ENCODE measurements at places on chromosomes 11 and 22.

GRCh38 chr11:120501976-120502755, 9.4 kb upstream of the GRIK4 start:
- DNase-seq: no peak

DNA sequence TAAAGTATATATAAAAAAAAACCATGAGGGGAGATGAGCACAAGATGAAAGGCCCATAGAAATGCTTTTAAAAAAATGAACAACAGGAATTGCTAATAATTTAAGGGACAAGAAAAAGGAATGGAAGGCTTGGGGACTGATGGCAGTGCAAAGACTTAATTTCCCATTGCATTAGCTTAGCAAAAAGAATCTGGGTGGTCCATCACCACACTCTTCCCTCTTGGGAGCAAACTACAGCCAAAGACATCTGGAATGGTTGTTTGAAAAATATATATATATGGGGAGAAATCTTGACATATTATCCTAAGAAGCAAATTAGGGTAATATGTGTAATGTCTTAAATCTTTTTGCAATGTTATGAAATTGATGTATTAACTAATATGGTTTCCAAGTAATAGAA, 727.1 kb downstream of the METTL15 start:
- no peak for DNase-seq

DNA sequence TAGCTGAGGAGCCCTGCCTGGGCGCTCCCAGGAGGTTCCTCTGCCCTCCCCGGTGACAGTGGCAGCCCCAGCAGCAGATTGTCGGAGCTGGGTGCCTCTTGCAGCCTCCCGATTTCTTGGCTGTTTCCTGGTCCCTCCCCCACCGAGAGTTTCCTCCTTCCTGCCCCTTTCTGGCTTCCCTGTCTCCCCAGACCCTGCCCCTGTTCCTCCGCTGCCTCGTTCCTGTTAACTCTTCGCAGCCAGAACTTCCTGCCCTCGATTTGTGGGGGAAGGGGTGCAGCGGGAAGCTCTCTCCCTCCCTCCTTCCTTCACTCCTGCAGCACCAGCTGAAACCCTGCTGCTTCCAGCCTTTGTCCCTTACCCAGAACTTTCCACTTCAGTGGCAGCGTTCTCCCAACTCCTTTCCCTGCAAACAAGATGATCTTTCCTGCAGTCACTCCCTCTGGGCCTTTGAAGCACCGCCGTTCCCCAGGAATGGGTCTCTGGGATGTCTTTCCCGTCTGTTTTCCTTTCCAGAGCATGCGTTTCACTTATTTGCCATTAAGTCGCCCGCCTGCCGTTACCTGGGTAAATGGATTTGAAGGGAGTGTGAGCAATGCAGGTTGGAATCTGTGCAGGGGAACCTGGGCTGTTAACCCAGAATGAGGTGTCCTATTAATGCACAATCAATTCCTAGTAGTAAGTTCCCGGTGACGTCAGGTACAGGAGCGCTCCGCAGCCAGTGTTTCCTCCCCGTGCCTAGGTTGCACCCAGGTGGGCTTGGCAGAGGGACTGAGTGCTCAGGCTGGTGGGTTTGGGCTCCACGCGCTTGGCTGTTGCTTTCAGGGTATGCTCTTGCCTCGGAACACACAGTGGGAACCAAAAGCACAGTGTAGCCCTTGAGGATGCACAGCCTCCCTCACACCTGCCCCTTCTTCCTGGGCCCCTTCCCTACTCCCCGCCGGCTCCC, 4.3 kb downstream of the GRK2 start:
- DNase-seq: no peak

DNA sequence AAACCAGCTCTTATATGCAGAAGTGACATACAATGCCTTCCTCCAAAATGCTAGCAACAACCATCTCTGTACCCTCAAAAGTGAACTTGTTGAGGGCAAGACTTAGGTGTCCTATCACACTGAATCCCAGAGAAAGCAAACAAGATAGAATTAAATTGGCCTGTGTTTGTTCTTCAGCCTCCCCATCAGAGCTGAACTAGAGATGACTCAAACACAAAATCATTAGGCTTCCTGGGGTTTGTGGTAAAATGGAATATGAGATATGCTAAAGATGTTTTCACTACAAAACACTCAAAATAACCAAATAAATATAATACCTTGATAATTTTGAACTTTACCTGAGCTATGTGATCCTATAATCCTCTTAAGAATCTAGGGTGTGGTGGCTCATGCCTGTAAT, 31.6 kb downstream of the ZNF214 start:
- DNase-seq: no peak

DNA sequence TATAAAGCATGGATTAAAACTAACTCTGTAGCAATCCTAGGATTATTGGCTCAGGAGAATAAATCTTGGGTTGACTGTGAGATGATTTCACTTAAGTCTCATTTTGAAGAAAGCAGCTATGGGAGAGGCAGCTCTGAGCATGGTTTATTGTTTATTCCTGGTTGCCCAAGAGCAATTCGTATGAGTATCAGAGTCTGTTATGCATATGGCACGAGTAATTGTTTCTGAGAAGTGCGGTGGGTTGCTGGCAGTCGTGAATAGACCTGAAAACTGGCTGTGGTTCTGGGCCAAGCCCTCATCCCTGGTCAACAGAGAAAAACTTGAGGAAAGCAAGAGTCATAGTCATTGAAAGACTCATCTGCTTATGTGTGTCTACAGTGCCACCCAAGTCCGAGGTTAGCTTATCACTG, 26.8 kb downstream of the DIXDC1 start:
- no peak for DNase-seq
